ENCODE measurements at places on chromosomes 12 and 14. TPM values are rescaled to one million over a fixed set of nuclear protein-coding genes. Genes with fewer than 3 reads are reported as not detected.

DNA sequence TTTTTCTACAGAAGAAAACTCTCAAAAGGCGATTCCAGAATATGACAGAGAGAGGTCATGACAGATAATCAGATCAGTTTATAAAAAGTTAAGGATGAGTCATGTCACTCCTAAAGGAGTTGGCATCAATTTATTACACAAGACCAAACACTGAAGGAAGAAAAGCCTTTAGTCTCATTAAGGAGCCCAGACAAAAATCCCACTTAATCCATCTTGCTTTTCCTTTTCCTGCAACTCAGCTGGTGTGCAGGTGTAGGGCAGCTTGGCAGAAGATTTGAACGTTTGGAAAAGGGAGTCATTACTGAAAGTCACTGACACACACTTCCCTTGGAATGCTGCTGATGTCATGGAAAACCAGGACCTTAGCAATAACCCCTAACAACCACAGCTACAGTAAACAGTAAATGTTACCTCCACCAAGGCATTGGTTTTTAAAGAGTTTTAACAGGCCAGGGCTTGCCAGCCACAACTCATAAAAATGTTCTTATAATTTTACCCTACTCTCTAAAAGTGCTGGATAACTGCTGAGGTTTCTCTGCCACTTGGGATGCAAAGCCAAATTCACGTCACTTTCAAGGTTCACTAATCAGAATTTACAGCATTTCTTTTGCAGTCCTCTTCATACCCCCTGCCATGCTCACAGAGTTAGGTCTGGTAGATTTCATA lies 320.6 kb downstream of the RAD51B start:
- peak; percentile 32 for DNase-seq

DNA sequence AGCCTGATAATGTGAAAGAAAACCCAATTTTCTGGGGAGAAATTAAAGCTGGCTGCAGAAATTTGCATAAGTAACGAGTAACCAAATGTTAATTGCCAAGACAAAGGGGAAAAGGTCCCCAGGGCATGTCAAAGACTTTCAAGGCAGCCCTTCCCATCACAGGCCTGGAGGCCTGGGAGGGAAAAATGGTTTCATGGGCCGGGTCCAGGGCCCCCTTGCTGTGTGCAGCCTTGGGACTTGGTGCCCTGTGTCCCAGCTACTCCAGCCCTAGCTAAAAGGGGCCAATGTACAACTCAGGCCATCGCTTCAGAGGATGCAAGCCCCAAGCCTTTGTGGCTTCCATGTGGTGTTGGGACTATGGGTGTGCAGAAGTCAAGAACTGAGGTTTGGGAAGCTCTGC lies 96.5 kb downstream of the PPP1R12A start:
- DNase-seq = no peak

- DNase-seq = no peak
Measured at GRCh38 chr14:75877884-75878283, 103.9 kb downstream of the TGFB3 start.

The EFS gene
- total RNA-seq = 4.1 TPM

- peak; percentile 30 for DNase-seq
Measured at GRCh38 chr12:6452245-6452943, 552 bp downstream of the TAPBPL start.

DNA sequence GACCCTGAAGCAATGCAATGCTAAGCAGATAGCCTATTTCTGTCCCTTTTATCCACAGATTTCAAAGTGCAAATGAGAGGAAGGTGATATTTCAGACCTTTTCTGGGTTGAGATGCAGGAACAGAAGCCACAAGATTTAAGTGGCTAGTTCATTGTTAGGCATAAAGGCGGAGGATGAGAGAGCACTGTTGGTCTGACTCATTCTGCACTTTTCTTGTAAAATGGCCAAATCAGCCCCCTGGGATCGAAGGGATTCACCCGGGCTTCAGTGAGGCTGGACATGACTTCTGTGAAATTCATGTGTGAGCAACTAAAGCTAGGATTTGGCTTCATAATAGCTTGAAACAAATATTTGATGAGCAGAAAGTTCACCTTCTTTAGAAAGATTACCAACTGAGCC lies 101.9 kb upstream of the OVCH1 start:
- peak; percentile 28 for DNase-seq

The LRRC10 gene
- total RNA-seq = not detected

The DIO2 gene
- 30.1 TPM for total RNA-seq

DNA sequence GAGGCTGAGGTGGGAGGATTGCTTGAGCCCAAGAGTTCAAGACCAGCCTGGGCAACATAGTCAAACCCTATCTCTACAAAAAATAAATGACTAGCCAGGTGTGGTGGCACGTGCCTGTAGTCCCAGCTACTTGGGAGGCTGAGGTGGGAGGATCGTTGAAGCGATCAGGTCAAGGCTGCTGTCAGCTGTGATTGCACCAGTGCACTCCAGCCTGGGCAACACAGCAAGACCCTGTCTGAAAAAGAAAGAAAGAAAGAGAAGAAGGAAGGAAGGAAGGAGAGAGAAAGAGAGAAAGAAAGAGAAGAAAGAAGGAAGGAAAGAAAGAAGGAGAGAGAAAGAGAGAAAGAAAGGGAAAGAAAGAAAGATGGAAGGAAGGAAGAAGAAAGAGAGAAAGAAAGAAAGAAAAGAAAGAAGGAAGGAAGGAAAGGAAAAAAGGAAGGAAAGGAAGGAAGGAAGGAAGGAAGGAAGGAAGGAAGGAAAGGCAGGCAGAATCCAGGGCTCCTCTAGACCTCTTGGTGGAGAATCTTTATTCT lies 71.5 kb upstream of the FBRSL1 start:
- DNase-seq = no peak

- DNase-seq = no peak
Measured at GRCh38 chr12:3249081-3249800, 172.1 kb downstream of the TSPAN9 start.

The SCAF11 gene
- total RNA-seq = 69.9 TPM

The ZDHHC22 gene
- total RNA-seq = not detected

- DNase-seq = peak; percentile 85
Measured at GRCh38 chr14:94598816-94599655, 13.2 kb upstream of the SERPINA3 start.

GRCh38 chr14:35343702-35344101 lies 51.5 kb downstream of the PSMA6 start:
- DNase-seq = no peak

GRCh38 chr12:22672951-22673350 lies 48.0 kb downstream of the ETNK1 start:
- no peak for DNase-seq

The TAC3 gene
- not detected for total RNA-seq

DNA sequence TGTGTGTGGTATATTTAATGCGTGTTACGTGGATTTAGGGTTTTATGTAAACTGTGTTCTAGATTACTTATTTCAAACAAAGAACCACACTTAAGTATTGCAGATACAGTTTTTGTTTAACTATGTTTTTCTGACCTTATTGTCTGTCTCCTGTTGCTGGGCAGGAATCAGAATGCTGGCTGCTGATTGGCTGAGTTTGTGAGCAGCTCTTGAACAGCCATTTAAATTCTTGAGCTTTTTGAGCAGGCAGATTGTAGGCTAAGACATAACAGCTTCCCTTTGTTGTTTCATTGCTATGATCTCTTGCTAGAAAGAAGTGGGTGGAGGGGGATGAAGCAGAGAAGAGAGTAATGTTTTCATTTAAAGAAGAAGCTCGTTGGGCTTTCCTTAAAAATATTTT lies 52.2 kb downstream of the ATF7IP start:
- peak; percentile 41 for DNase-seq

- DNase-seq = no peak
Measured at GRCh38 chr12:89392391-89392790, 40.1 kb upstream of the DUSP6 start.

The TCP11L2 gene
- total RNA-seq = 44.4 TPM

- DNase-seq = no peak
Measured at GRCh38 chr12:114344303-114344663, 61.7 kb downstream of the TBX5 start.

- no peak for DNase-seq
Measured at GRCh38 chr14:19878029-19878642, 3.2 kb downstream of the OR4K2 start.

DNA sequence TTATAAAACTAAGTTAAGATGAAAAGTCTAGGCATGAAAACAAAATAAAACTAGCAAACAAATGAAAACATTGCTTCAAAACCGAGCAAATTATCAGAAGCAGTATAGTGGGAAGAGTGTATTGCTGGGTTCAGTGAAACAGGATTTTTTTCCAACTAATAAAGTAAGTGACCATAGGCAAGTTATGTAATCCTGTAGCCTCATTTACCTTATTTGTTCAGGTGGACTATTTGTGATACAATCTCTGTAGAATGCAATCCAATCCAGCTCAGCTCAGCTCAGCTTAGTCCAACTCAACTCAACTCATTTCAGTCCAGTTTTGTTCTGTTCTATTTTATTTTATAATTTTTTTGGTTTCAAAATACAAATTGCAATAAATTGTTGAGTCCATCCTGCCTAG lies 276.7 kb upstream of the LRIG3 start:
- no peak for DNase-seq

DNA sequence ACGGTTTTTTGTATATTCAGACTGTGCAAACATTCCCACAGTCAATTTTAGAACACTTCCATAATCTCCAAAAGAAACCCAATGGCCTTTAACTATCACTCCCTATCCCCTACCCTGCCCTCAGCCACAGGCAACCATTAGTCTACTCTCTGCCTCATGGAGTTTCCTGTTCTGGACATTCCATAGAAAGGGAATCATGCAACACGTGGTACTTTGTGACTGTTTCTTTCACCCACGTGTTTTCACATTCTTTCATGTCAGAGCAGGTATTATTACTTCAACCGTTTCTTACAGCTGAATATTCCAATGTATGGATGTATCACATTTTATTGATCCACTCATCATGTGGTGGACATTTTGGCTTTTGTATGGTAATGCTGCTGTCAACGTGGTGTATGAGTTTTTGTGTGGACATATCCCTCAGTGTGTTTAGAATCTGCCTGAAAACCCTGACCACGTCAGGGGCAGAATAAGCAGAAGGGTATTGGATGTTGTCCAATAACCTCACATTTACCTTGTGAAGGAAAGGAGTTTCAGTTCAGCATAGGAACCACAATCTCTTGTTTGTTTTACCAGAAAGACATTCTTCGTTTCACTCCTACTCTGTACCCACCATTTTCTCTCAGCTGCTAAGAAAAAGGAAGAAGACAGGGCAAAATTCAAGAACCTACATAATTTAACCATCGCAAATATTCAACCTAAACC lies 107.5 kb upstream of the DYRK2 start:
- DNase-seq = no peak

DNA sequence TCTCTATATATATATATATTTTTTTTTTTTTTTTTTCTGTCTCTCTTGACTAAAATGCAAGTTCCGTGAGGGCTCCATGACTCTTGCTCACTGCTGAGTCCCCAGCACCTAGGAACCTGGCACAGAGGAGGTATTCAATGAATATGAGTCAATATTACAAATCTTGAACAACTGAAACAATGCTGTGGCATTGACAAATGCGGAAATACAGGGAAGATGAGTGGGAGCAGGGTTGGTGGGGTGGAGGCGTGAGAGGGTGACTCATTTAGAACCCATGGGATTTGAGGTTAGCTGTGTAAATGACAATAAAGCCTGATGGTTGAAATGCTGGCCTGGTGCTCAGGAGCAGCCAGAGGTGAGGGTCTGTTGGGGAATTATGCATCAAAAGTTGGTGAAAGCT lies 121.7 kb upstream of the FUT8 start:
- no peak for DNase-seq

DNA sequence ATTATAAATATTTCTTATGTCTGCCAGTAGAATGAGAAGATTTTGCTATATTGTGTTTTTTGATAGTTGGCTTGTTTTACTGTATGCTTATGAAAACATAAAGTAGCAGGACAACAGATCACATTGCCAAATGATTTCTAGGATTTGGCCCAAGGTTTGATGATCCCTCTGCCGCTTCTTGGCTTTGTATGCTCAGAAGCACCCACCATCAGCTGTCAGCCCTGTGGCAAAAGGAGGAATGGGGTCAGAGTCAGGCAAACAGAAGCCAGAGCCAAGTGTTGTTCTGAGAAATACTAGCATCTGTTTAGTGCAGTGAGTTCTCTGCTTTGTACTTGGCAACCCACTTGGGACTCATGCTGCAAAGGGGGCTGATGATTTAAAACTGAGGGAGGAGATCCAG lies 152.2 kb downstream of the PDE3A start:
- DNase-seq = no peak

The FOXA1 gene
- total RNA-seq = 0.09 TPM

The CCDC197 gene
- not detected for total RNA-seq

DNA sequence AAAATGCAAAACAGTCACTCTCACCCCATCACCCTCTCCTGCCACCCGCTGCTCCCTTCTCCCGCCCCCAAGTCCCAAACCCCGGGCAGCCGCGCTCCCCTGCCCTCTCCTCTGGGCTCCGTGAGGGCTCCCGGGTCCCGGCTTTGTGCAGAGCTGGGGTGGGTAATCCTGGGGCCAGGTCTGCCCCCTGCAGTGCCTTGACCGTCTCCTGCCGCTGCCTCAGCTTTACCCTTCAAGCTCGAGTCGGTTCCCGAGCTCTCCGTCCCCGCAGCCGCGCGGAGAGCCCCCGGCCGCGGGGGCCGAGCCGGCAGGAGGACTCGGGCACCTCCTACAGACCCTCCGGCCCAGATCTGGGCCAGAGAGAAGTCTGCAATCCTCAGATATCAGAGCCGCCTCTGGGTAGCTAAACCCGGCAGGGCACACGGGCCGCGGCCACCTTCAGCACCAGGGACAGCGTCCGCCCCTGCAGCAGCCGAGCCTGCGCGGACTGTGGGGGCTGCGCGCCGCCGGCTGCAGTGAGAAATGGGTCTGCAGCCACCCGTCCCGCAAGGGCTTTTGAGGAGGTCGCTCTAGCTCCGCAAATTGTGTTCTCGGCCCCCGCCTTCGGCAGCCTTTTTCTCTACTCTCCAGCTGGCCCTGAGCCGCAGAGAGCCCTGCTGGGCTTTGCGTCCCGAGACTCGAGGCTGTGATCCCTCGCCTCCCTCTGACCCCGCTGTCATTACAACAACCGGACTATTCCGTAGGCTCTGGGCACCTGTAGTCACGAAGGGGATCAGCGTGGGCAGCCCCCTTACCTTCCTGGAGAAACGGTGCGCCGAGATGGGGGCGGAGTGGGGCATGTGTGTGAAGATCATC lies 1.2 kb downstream of the PRMT8 start:
- no peak for DNase-seq

- DNase-seq = no peak
Measured at GRCh38 chr12:32891526-32891925, 5.1 kb downstream of the PKP2 start.

Data from gastrocnemius medialis (tissue), 4 donors.